ENCODE measurements at places on chromosomes 7 and 10. TPM values are rescaled to one million over a fixed set of nuclear protein-coding genes. Genes with fewer than 3 reads are reported as not detected.

LRRC17 gene
- total RNA-seq, result 0.21 TPM

SNX10 gene
- total RNA-seq, result 28.1 TPM

MPP7 gene
- 11.0 TPM for total RNA-seq

CHST3 gene
- total RNA-seq, result 0.46 TPM

PTPN20 gene
- total RNA-seq, result 1.3 TPM

HOXA5 gene
- total RNA-seq, result not detected

SUFU gene
- total RNA-seq, result 8.4 TPM

C10orf62 gene
- not detected for total RNA-seq
